ENCODE measurements at places on chromosomes 2 and 18. TPM values are rescaled to one million over a fixed set of nuclear protein-coding genes. Genes with fewer than 3 reads are reported as not detected.

The MARCO gene
- under 0.01 TPM for total RNA-seq

The LIMS3 gene
- total RNA-seq: 0.27 TPM

The DUSP2 gene
- 134 TPM for total RNA-seq

GRCh38 chr18:10923141-10923540 lies 226.2 kb downstream of the PIEZO2 start:
- no peak for DNase-seq

DNA sequence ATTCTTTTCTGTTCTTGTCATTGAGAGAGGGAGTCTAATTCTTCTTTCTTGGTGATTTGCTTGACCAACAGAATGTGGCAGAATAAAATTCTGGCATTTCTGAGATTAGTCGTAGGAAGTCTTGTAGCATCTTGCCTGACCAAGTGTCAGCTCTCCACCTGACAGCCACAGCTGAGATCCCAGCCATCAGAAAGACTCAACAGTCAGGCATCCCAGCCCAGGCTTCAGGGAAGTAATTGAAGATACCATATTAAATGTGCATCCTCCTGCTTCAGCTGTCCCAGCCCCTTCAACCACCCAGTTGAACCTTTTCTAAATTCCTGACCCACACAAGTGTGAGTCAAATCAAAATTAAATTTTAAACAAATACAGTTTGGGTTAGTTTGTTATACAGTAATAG lies 208.3 kb downstream of the PIK3C3 start:
- no peak for DNase-seq

GRCh38 chr18:59484561-59485328 lies 125.7 kb upstream of the LMAN1 start:
- DNase-seq: no peak

DNA sequence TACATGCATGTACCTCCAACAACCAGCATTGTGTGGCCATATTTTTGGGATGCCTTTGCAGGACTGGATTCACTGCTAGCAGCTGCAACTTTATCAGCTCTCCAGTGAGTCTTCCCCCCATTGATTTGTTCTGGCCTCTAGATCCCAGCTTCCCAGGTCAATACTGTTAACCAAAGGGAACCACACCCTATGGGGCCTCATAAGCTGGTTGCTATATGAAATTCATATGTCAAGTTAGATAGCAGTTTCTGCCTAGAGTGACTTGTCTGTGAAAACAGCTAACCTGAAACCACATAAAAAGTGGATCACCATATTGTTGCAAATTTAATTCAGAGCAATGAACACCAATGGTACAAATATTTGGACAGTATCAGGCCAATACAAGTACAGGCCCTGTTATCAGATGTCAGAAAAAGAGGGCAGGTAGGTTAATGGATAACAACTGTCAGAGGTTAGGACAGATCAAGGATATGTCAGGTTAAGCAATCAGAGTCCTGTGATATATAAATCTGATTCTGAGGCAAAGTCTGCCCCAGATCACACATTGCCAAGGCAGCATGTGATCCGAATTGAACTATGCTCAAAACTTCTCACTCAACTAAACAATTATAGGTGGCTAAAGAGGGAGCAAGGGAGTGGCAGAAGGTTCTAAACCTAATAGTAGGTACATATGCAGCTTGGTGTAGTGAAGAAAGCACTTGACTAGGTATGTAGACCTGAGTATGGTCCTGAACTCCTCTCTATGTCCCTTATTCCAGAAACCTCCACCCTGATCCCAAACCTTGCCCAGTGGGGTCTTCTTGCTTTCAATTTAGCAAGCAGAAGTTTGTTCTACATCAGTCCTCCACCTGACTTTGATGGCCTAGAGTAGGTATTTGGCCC lies 310.2 kb upstream of the STON1 start:
- DNase-seq: no peak

DNA sequence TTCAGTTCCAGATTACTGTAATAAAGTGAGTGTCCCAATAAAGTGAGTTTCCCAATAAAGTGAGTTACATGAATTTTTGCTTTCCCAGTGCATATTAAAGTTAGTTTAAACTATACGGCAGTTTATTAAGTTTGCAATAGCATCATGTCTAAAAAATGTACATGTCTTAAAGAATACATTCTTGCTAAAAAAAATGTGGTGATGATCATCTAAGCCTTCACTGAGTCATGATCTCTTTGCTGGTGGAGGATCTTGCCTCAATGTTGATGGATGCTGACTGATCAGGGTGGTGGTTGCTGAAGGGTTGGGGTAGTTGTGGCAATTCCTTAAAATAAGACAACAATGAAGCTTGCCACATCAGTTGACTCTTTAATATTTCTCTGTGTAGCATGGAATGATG lies 664.2 kb downstream of the TDRD15 start:
- DNase-seq: no peak

GRCh38 chr2:168849610-168850009 lies 40.6 kb downstream of the SPC25 start:
- no peak for DNase-seq

DNA sequence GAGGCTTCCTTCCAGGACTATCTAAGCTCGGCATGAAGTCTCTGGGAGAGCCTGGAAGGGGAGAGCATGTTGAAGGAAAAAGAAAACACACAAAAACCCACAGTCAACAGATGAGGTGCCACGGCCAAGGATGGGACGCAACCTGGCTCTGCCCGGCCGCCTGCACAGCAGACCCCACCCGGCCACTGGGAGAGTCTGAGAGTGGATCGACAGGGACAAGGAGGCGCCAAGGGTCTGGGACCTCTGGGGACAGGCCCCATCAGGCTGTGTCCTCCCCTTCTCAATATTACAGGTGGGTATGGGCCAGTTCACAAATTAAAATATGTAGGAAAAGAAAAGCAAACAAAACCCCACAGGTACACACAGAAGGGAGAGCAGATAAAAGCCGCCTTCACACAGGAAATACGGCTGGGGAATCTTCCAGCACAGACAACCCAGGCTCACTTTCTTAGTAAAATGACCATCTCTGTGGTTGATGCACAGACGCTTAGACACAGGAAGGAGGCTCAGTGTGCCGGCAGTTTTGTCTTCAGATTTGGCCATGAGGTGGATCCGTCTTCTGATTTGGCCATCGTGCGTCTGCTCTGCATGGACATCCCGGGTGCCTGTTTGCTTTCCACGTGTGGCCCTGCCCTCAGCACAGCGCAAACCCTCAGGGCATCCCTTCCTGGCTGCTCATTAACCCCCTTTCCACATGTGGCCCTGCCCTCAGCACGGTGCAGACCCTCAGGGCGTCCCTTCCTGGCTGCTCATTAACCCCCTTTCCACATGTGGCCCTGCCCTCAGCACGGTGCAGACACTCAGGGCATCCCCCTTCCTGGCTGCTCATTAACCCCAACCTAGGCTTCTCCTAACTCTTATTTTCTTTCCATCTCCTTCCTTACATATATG lies 138.4 kb downstream of the EIPR1 start:
- DNase-seq: no peak

GRCh38 chr2:88903749-88904353 lies 212.4 kb downstream of the RPIA start:
- DNase-seq: peak; percentile 72

GRCh38 chr2:172168917-172169346 lies 66.2 kb upstream of the DLX2 start:
- DNase-seq: no peak

GRCh38 chr18:38115201-38115600 lies 549.6 kb upstream of the CELF4 start:
- DNase-seq: no peak

DNA sequence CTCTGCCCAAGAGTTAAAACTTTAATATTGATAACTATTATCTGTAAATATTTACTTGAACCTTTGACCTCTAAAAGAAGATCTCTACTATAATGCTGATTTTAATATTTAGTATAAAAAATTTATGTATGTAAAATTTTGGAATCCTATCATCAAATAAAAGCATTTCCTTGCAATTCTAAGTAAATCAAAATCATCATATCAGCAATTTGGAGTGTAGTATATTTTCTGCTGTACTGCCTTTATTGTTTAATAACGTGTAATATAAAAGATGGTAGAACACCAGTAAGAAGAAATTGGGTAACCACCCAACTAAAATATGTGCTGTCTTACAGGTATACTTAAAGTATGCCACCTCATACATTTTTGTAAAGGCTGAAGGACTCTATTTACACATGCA lies 94.6 kb downstream of the TLK1 start:
- DNase-seq: no peak

GRCh38 chr18:45850021-45850420 lies 24.5 kb downstream of the SIGLEC15 start:
- no peak for DNase-seq

DNA sequence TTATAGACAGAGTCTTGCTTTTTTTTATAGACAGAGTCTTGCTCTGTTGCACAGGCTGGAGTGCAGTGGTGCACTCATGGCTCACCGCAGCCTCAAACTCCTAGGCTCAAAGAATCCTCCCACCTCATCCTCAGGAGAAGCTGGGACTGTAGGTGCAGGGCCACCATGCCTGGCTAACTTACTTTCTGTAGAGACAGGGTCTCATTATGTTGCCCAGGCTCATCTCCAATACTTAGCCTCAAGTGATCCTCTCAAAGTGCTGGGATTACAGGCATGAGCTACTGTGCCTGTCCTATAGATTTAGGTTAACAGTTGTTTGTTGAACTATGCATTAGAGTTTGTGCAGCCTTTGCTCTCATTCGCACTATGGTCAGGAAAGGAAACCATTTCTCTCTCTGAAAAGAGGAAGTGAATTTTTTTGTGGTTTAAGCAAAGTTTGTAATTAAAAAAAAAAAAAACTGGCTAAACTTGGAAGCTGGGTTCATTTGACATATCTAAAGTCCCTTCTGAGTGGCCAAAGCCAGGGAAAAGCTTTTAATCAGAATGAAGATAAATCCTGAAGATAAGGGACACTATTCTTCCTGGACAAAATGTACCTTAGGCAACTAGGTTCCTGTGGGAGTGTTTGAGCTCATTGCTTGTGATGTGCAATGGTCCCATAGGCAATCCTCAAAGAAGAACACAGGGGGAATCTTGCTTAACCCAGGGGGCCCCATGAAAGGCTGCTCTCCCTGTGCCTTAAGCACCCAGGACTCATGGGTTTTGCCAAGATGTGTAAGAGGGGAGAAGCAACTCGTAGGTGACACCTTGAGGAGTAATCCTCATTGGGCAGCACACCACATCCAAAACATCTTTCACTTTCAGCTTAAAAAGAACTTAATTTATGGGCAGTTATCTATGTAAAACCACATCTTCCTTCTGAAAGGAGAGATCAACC lies 201.7 kb downstream of the MREG start:
- peak; percentile 85 for DNase-seq

DNA sequence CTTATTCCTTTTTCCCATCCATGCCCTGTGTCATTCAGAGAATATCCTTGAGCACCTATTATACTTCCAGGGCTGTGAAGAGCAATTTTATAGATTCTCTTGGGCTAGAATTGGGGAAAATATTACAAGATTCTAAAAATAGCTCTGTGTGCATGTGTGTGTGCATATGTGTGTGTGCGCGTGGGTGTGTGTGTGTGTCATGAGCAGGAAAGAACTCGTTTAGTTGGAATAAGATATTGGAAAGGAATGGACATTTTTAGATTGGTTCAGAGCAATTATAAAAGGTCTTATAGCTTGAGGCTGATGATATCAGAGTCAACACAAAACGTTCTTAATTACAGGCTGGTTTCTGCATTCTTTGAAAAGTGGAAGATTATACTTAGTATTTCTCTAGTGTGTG lies 212.1 kb upstream of the COPS8 start:
- DNase-seq: no peak

All from hematopoietic multipotent progenitor cell (in vitro differentiated cells).